GM12878 (cell line): ENCODE measurements at places on chromosomes 6 and 20. TPM values are rescaled to one million over a fixed set of nuclear protein-coding genes. Genes with fewer than 3 reads are reported as not detected.
A peak's percentile ranks its signal among the peaks of the same experiment; 100 is the strongest.

Gene OOEP
- not detected in 2 replicates for total RNA-seq

Gene ELOVL4
- total RNA-seq: 0.08 TPM in 1 of 2 replicates, not detected in the other

GRCh38 chr6:33787954-33788693 lies 806 bp downstream of the LEMD2 start:
- H3K27ac ChIP-seq: peak overlapping the region; percentile 87
- no peaks in the 10 kb centered on the region for H3K36me3 ChIP-seq
- peaks cover 6% of the 10 kb centered on the region for H3K4me1 ChIP-seq
- peak; percentile 27 for DNase-seq

DNA sequence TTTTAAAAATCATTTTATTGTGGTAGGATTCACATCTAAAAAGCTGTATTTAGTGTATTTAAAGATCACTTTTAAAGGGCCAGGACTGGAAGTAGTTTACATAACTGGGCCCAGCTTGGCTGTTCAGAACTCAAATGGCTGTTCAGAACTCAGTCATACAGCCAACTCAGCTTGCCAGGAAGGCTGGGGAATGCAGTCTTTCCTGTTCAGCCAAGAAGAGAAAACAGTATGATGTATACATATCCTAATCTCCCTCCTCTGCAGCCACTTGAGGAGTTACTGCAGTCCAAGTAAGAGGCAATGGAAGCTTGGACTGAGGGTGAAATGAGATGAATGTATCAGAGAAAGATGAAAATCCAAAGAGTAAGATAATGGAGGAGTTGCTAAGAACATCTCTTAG lies 24.6 kb downstream of the DSTN start:
- H3K27me3 ChIP-seq: no peaks in the 10 kb centered on the region
- H3K4me1 ChIP-seq: no peaks in the 10 kb centered on the region
- H3K4me3 ChIP-seq: no peak overlapping the region

DNA sequence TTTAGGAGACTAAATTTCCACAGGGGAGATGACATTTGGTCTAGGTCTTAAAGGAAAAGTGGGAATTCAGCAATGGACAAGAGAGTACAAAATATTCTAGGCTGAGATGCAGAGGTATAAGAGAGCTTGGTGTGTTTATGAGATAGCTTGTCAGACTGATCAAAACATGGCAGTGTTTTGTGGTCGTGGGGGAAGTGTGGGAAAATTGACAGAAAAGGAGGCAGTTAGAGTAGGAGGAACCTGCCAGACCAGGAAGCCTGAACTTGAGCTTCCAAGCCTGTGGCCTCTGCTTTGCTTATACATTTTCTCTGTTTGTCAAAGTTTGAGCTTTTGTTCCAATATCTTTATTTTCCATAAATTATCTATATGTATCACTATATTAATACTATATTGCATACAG lies 69.5 kb upstream of the MAP3K7 start:
- H3K36me3 ChIP-seq: no peaks in the 10 kb centered on the region
- no peaks in the 10 kb centered on the region for H3K27me3 ChIP-seq

Gene TFEB
- total RNA-seq: 97.7 and 108 TPM in 2 replicates

Gene BICRAL
- 12.3 and 13.6 TPM in 2 replicates for total RNA-seq

- DNase-seq: no peak
- H3K4me1 ChIP-seq: peaks cover 16% of the 10 kb centered on the region
- H3K4me3 ChIP-seq: no peak overlapping the region
- H3K27ac ChIP-seq: no peak overlapping the region
These were observed 4.5 kb upstream of the RAB44 start for GRCh38 chr6:36692861-36693702.

Gene SNX5
- total RNA-seq: 216 and 236 TPM in 2 replicates

Gene TPD52L1
- 0.21 and 0.28 TPM in 2 replicates for total RNA-seq

DNA sequence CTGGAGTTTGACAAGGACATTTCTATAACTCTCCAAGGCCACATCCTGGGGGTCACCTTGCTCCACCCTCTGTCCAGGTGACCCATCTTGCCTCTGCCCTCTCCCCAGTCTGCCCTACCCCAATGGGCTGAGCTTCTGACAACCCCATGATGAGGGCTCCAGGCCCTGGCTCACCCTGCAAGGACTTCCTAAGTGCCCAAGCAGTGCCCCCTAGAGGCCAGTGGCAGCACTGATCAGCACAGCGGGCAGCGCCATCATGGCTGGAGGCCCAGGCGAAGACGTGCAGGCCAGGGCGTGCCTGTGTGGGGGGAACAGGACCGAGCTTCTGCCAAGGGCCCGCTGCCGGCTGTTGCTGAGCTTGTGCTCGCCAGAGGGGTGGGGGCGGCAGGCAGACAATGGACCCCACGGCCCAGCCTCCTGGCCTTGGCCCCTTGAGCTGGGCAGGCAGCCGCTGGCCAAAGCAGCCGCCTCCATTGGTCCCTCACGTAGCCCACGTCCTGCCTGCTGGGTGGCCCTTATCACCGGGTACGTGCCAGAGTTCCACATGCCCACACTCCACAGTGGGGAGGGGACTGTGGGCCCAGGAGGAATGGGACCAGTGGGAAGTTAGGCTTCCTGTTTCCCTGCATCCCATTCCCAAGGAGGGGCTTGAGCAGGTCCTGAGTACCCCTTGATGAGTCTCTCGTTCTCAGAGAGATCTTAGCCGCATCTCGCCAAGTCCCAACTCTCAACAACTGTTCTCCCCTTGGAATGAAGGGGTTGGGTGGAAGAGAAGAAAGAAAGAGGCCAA lies 64.3 kb downstream of the MRPL14 start:
- H3K4me1 ChIP-seq: peaks cover 55% of the 10 kb centered on the region
- no peak overlapping the region for H3K27ac ChIP-seq
- no peak overlapping the region for H3K4me3 ChIP-seq
- H3K27me3 ChIP-seq: no peaks in the 10 kb centered on the region
- DNase-seq: no peak

DNA sequence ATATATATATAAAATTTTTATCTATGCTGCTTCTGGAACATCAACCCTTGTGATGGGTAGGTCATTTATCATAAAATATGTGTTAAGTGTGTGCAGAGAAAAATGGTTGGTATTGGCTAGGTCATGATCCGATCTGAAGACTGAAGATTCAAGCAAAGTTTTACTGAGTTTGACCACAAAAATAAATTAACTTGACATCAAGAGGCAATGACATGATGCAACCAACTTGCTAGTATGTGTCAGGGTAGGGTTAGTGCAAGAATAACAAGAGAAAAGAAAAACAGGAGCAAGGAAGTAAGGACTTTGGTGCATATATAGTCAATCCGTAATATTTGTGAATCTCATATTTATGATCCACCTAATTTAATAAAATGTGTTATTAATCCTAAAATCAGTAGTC lies 1202.0 kb upstream of the ADGRB3 start:
- H3K27me3 ChIP-seq: no peaks in the 10 kb centered on the region
- no peaks in the 10 kb centered on the region for H3K36me3 ChIP-seq
- DNase-seq: no peak
- no peaks in the 10 kb centered on the region for H3K4me1 ChIP-seq

GRCh38 chr6:136445063-136445462 lies 105.2 kb downstream of the MAP7 start:
- no peaks in the 10 kb centered on the region; the same call in 1 of the 2 replicates for H3K27me3 ChIP-seq
- H3K27ac ChIP-seq: no peak overlapping the region
- no peak overlapping the region for H3K4me3 ChIP-seq
- H3K36me3 ChIP-seq: no peaks in the 10 kb centered on the region

DNA sequence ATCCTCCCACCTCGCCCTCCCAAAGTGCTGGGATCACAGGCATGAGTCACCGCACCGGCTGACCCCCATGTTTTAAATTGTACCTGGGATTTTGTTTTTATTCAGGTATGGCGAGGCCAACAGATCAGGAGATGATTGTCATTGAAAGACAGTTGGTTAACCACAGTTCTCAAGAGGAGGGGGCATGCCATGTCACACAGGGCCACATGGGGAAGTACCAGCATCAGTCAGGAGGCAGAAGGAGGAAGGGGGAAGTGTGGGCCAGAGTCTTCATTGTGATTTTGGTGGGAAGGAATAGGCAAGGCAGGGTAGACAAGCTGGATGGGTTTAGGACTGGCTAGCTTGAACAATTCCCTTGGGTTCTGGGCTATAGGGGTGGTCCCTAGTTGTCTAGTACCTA lies 9.9 kb upstream of the MMP9 start:
- H3K4me3 ChIP-seq: no peak overlapping the region
- DNase-seq: no peak
- no peaks in the 10 kb centered on the region for H3K36me3 ChIP-seq
- no peak overlapping the region for H3K27ac ChIP-seq
- H3K4me1 ChIP-seq: peaks cover 10% of the 10 kb centered on the region
- no peaks in the 10 kb centered on the region; the same call in 1 of the 2 replicates for H3K27me3 ChIP-seq
